ENCODE measurements at places on chromosomes 3 and 15.

- no peak for DNase-seq
These were observed 626.4 kb upstream of the GOLIM4 start for GRCh38 chr3:168722091-168722490.

GRCh38 chr3:17315897-17316296 is 426.5 kb downstream of the TBC1D5 start:
- DNase-seq, result no peak

- no peak for DNase-seq
These were observed 22.2 kb upstream of the DYNC1LI1 start for GRCh38 chr3:32592696-32593353.

- DNase-seq, result no peak
These were observed 330.7 kb upstream of the SLCO3A1 start for GRCh38 chr15:91522605-91523332.

DNA sequence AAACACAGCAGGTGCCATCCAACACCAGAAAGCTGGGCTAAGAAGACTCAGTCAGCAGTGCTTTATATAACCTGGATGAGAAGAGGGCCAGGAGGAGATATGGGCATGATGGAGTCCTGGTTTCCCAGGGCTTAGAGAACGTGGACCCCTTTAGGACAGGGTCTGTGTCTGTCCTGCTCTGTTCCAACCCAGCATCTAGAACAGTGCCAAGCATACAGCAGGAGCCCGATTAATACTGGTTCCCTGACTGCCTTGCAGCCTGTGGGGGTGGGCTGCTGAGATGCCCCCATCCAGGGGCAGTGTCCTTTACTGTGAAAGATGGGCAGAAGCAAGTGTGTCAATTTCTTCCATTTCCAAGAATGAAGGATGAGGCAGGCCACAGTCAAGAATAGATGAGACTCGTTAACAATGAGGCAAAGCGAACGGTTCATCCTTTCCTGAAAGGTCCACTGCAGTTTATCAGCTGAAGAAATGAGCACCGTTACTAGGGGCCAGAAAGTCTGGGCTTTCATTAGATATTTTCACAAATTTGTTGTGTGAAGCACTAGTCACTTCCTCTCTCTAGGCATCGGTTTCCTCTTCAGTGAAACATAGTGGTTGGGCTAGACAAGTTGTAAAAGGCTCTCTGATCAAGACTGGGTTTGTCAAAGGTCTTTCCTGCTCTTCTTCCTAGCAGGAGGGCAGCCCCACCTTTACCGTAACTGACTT is 72.0 kb upstream of the HERC1 start:
- DNase-seq, result no peak

DNA sequence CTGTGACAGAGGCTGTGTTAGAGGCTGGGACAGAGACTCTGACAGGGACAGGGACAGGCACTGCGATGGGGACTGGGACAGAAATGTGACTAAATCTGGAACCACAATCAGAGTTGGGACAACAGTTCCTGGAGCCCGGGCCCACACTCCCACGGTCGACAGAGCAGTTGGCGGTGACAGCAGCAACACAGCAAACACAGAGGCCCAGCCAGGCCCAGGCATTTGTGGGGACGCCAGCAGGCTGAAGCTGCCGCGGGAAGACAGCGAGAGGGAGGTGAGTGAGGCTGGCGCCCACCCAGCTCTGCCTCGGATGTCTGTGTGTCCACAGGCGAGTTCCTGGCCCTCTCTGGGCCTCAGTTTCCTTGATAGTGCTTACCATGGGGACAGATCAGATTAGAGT is 9.3 kb upstream of the HCN4 start:
- no peak for DNase-seq

GRCh38 chr15:66713843-66714508 is 11.9 kb downstream of the SMAD6 start:
- DNase-seq, result no peak

DNA sequence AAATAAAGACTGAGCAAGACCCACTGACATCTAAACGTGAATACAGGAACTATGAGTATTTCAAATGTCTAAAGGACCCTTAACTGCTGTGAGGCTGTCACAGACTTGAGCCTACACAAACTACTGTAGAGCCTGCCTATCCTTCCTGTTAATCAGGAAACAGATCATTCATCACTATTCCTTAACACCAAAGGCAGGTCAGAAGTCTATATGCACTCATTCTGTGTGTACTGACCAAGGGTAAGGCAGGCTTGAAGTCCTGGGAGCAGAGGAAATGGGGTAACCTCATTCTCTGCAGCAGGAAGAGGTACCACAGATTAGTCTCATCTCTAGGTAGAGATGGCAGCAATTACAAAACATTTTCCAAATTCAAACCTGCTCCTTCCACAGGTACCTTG is 30.7 kb downstream of the NPTN start:
- DNase-seq, result no peak

GRCh38 chr3:139226731-139227130 is 117.1 kb upstream of the MRPS22 start:
- DNase-seq, result no peak

DNA sequence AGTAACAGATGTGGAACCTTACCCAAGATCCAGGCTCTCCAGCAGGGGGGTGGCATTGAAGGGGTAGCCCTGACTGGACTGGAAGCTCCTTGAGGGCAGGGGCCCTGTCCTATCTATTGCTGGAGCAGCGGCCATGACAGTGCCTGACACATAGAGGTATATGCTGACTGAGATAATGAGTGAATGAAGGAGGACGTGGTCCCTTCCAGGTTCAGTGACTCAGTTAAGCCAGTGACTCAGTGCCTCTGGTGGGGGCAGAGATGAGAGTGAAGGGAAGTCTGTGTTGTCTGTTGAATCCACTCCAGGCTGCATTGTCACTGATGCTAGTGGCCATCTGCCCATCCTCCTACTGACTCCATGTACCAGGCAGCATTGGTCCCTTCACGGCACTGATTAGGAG is 13.0 kb upstream of the CTXND1 start:
- no peak for DNase-seq

- DNase-seq, result no peak
These were observed 514.3 kb upstream of the PPP2R3A start for GRCh38 chr3:135451037-135451785.

- no peak for DNase-seq
These were observed 9.7 kb upstream of the NMNAT3 start for GRCh38 chr3:139687431-139687830.

DNA sequence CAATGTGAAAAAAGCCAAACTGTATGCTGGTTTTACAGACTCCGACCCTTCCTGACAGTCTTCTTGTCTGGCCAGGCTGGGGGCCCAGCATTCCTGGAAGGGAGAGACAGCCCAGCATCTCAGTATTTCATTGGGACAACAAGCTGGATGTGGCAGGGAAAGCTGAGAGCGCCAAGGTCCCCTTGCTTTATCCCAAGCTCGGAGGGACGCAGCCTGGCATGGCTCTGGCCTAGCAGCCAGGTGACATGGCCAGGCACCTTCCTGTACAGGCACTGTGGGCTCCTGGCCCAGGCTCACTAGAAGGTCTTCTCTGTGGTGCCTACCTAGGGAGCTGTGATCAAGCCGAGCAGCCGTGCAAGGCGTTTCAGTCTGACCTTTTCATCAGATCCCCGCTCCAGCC is 33.0 kb downstream of the UMPS start:
- no peak for DNase-seq

GRCh38 chr3:158768361-158768787 is 33.5 kb upstream of the MFSD1 start:
- no peak for DNase-seq

GRCh38 chr15:80462836-80463512 is 58.8 kb downstream of the ARNT2 start:
- DNase-seq, result no peak

- no peak for DNase-seq
These were observed 211.8 kb downstream of the TBC1D2B start for GRCh38 chr15:77865701-77866100.

GRCh38 chr3:153311541-153311940 is 149.5 kb downstream of the RAP2B start:
- no peak for DNase-seq

DNA sequence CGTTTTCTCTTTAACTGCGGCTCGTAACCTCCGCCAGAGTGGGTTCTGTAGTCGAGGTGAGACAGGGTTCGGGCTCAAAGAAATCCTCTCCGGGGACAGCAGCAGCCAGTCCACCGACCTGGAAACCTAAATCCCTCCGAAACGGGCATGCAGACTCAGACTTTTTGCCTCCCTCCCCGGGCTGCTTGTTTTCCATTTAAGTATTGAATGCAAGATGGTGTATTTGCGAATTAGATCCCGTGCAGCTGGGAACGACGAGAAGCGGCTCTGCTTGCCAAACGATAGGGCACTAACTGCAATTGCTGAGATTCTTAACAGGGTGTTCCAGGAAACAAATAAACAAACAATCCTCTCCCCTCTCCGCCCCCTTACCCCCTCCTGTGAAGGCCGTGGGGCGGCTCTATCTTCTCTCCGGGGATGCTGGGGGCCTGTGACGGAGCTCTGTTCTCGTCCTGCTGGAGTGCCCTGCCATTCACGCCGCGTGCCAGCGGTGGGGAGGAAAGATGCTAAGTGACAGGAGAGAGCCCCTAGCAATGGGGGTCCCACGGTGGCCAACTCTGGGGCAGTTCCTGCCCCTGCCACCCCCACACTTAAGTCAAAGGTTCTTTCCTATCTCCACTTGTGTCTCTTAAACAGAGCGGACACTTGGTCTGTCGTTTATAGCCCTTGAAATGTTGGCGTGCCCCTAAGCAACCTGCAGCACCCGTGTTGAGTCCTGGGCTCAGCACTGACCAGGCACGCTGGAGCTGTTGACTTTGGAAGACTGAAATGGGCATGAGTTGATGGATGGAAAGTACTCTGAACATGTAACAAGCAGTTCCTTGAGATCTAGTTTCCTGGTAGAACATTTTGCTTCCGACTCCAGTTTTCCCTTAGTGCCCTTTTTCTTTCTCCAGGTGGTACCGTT is 1.3 kb upstream of the ETV5 start:
- no peak for DNase-seq

DNA sequence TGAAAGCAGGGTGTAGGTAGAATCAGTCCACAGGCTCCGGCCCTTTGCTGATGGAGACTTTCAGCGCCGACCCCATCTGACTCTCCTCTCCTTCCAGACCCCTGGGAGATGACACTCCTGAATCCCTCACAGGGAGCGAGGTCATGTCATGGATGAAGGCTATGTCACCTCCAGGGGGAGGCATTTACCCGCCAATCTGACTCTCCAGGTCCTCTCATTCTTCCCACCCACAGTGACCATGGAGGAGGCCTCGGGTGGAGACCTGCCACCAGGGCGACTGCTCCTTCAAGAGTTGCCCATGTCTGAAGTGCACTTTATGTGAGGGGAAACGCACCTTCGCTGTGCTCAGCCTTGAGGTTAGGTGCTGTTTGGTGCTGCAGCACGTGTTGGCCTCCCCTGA is 112.7 kb downstream of the KLF13 start:
- DNase-seq, result no peak

GRCh38 chr3:116757315-116757714 is 47.7 kb downstream of the TUSC7 start:
- no peak for DNase-seq

DNA sequence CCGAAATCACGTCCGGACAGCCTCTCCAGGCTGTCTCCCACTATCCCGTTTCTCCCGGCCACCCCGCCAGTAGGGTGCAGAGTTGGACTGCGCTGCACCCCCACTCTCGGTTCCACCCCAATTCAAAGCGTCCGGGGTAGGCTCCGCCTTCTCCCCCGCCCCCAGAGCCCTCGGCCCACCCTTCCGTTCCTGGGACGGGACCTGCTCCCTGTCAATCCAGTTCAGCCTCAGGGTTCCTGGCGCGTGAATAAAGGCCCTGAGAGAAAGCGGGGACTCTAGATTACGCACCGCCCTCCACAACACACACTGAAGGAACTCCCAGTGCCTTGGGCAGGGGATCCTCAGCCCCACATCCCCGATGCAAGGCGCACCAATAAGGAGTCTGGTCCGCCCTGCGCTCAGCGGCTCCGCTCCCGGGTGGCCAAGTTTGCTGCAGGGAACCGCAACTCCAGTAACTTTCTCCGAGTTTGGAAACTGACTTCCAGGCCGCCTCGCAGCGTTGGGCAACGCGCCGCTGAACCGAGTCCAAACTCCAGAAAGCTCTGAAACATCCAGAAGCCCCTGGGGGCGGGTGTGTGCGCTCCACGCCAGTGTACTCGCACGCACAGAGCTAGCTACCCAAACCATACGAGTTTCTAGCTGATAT is 1.9 kb downstream of the ADAMTS9 start:
- no peak for DNase-seq

DNA sequence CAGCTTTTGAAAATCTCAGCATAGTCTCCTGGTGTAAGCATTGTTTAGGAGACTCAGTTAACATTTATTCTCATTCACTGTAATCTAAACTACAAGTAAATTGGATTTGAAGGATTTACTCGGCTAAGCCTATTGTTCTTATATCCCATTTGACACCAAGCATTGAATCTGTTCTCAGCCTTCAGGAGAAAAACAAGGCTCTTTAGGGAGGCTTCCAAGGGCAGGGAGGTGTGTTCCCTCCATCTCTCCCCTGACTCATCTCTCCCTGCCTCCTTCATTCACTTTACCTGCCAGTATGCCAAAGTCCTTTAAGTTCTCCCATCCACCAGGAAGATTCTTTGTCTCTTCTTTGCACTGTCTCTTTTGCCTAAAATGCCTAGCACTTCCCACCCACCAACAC is 347.8 kb downstream of the MFSD1 start:
- DNase-seq, result no peak

DNA sequence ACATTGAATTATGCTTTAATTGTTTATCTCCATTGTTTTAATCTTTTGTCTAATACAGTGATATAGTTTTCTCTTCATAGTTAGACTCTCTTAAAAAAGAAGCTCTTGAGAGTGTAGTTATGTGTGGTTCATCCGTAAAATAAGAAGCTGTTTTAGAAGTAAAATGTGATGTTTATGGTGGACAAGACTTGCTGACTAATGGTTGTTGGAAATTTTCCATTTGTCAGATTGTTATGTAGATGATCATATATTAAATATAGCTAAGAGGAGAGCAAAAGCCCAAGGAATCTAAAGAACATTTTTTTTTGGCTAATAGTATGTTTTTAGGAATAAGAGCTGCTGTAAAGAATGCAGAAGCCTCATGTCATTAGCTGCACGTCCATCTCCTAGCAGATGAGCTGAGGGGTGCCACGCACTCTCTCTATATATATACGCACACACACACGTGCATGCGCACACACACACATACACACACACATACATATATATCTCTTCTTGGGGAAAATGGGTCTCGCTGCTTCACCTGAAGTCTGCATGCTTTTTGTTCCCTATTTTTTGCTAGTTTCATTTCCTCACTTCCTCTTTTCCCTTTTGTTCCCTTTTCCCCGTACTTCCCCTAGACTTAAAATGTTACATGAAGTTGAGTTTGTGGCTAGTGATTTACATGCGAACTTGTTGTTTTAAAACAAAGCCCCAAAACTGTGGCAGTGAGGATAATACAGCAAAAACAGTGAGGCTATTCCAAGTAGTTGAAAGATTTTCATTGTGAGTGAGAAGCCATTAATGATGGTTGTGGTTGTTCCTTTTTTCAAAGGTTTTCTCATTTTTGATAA is 107.8 kb downstream of the MBNL1 start:
- DNase-seq, result no peak

- no peak for DNase-seq
These were observed 121.8 kb upstream of the NLGN1 start for GRCh38 chr3:173275740-173276139.

DNA sequence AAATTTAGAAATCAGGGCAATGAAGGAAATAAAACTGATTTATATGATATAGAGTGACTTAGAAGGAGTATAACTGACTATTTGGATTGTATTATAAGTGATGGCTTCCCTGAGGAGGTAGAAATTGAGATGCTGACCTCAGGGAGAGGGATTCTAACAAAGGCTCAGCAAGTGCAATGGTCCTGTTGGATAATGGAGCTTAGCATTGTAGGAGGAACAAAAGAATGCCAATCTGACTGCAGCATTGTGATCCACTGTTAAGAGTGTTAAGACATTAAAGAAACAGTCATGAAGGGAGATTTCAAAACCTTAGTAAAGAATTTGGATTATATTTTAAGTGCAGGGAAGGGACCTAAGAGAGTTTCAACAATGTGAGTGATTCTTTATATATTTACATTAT is 158.4 kb upstream of the NAALADL2 start:
- no peak for DNase-seq

All from stimulated activated CD8-positive, alpha-beta memory T cell treated with anti-CD3 and anti-CD28 coated beads, Interleukin-7, amount 100 ng/mL, for 24 hours (primary cell).